T-helper 2 cell (primary cell): ENCODE measurements at places on chromosomes 16 and 17.

DNA sequence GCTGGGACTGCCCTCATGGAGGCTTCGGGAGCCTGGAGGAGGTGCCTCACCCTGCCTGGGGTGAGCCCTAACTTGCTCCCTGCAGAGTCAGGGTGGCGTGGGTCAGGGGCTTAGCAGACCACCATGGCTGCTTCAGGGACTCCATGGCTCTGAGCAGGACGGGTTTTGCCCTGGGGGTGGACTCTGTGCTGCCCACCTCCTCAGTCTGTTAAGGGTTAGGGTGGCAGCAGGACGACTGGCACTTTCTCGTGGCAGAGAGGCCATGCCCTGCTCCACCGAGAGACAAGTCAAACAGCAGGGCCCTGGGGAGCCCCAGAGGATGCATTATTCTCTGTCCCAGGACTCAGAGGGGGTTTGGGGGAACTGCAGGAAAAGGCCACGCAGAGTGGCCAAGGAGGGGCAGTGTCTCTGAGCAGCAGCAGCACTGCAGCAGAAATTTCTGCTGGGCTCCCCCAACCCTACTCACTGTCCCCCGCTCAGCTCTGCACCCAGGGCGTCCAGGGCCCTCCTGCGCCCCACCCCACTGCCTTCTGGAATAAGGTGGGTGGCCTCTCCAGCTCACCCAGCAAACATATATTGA, 1.8 kb upstream of the PRSS22 start:
- no peak for DNase-seq

DNA sequence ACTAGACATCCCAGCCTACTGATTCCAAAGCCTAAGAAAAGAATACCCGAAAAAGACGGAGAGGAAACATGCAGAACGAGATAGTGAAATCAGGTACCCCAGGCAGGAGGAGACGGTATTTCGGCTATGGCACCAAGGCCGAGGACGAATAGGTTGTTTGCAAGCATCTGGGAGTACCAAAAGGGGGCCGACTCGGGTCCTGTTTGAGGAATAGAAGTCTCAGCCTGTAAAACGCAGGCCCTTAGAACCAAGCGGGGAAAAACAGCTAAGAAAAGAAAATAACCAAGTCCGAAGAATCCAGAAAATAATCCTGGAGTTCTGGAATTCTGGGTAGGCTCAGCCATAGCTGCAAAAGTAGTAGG, 537 bp downstream of the SLC35B1 start:
- DNase-seq = no peak

GRCh38 chr17:51869387-51869786, 289.1 kb downstream of the CA10 start:
- DNase-seq = no peak

GRCh38 chr17:41393294-41393693, 4.1 kb downstream of the KRT31 start:
- DNase-seq = no peak

DNA sequence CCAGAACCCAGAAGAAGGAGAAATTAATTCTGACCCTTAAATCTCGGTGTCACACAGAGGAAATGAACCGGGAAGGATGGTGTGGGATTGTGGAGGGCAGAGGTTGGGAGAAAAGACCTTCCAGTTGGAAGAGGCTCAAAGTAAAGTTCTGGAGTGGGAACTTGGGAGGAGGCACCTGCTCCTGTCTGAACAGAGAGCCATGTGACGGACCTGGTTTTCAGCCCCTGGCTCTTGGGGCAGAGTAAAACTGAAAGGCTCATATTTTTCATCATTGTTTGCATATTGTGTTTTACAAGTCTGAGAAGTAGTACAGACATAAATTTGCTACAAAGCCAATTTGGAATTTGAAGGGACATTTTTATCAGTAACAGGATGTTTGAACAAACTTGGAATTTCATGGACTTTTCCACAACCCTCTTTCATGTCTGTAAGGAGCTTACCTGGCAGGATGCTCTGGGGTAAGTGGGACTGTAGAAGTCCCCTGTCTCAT, 24.4 kb upstream of the SEC14L1 start:
- no peak for DNase-seq

GRCh38 chr17:43398724-43399595, at the start of gene ARL4D:
Gene ARL4D (plus strand): TSS chr17:43398993. CDS start chr17:43399733, 740 bp downstream.
- peak; percentile 74 for DNase-seq

- DNase-seq = no peak
These were observed 1092.7 kb upstream of the GOT2 start for GRCh38 chr16:59826767-59827166.

GRCh38 chr16:10245002-10245401, 62.8 kb upstream of the GRIN2A start:
- DNase-seq = no peak
